Stimulated activated CD4-positive, alpha-beta T cell treated with anti-CD3 and anti-CD28 coated beads, Interleukin-1b, Interleukin-23, amount 100 ng/mL, for 24 hours (primary cell): ENCODE measurements at places on chromosomes 11 and 22.

DNA sequence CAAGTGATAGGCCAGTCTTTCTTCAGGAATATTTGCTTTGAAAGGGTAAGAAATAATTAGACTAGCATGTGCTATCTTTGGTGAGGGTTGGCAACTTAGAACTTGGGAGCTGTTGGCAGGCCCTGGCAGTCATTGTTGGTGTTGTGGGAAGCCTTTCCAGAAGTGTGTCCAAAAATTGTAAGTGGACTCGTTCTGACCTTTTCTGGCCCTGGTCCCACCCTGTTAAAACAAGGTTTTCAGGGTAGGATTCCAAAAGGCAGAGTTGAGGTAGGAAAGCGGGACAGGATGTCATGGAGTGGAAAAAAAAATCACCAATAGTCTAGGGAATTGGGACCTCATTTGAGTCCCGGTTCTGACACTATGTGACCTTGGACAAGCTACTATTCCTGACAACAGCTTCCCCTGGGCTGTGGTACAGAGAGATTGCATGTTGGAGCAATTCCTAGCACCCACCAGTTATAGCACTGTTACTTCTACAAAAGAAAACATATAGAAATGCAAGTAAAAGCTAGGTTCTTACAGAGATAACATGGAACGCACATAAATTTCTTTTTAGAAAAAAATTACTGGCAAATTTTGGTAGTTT, 299.3 kb upstream of the DDI1 start:
- no peak for DNase-seq

- no peak for DNase-seq
Measured at GRCh38 chr11:128405112-128405511, 182.2 kb downstream of the ETS1 start.

DNA sequence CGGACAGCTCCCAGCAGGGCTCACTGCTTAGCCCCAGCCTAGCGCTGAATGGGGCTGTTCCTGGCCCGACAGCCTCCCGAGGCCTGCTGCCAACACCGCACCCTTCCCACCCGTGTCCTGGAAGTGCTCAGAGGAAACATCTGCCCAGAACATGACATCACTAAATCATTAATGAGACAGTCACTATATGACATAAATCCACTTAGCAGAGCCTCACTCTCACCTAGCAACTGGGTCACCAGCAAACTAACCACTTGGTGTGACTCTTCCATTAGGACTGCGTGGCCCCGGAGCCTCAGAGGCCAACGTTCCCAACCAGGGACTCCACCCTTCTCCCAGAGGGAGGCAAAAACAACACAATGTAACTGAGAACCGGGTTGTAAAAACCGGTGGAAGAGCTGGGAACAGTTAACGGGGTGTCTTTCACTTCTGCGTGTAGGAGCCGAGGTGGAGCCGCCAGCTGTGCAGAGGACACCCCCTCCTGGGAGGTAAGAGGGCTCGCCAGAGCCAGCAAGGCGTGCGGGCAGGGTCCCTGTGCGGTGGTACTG, 21.4 kb upstream of the PACSIN2 start:
- DNase-seq: no peak

DNA sequence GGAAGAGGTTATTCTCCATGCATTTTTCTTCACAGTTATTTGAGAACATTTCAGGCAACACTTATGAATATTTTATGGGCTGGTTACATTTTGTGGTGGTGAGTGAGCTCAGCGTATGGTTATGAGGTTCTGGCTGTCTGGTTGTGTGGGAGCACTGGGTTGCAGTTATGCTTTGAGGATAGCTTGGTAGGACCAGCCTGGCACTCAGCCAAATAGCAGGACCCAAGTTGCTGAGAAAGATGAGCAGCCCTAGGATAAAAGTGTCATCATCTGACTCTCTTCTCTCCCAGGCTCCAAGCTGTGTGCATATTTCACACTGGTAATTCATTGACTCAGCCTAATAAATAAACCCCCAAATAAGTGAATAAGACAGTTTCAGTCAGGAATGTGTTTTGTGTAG, 8.1 kb upstream of the SRSF8 start:
- DNase-seq: no peak

DNA sequence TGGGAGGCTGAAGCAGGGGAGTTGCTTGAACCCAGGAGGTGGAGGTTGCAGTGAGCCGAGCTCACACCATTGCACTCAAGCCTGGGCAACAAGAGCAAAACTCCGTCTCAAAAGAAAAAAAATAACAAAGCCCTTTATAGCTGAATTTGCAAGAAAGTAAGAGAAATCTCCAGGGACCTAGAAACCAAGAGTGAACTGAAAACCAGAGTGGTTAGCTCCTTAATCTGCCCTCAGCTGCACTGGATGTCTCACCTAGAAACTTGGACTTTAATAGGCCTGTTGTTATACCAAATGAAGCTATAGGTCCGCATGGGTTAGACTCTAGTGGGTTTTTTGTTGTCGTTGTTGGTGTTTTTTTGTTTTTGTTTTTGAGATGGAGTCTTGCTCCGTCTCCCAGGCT, 4.1 kb downstream of the NEU3 start:
- DNase-seq: no peak

DNA sequence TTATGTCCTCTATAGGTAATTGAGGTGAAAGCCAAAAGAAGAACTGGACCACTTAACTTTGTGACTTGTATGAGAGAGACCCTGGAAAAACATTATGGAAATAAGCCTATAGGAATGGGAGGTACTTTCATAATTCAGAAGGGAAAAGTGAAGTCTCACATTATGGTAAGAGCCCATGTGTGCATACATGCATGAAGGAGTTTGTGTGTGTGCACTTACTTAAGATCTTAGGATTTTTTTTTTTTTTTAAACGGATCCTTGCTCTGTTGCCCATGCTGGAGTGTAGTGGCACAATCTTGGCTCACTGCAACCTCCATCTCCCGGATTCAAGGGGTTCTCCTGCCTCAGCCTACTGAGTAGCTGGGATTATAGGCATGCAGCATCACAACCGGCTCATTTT, 15.8 kb downstream of the C11orf54 start:
- no peak for DNase-seq

- DNase-seq: no peak
Measured at GRCh38 chr11:85627332-85627997, at the start of gene DLG2. DLG2 (minus strand) TSS chr11:85627344.

- DNase-seq: no peak
Measured at GRCh38 chr11:63709336-63709884, 28.1 kb downstream of the RTN3 start.

DNA sequence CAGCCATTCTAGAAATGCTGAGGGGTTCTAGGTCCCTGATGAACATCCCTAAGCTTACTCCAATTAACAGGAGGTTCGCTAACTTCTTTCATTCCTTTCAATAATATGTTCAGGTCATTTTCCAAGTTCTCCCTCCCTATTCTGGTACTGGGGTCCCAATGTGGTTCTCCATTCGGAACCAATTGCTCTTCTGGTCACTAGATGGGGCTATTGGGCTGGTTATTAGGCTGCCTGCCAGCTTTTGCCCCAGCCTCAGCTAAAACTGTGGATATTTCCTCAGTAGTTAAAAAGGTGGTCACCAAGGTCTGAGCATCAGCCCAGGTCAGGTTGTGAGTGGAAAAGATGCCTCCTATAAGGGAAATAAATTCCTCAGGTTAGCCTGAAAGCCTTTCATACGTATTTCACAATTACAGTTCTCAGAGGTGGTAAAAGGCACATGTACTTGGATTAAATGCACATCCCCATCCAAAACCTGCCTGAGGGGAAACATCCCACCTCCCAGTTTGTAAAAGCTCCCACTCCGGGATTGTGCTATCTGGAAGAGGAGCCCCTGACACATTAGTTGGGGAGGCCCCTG, 161.1 kb upstream of the CCDC179 start:
- DNase-seq: no peak

- no peak for DNase-seq
Measured at GRCh38 chr22:50175921-50176849, 5.7 kb downstream of the PANX2 start.

GRCh38 chr11:11615086-11615485, 6.7 kb downstream of the GALNT18 start:
- no peak for DNase-seq
